NCI-H510A treated with DMSO at 0.1 percent for 48 hours (cell line): ENCODE measurements at places on chromosomes 3 and 15.
A peak's percentile ranks its signal among the peaks of the same experiment; 100 is the strongest.

DNA sequence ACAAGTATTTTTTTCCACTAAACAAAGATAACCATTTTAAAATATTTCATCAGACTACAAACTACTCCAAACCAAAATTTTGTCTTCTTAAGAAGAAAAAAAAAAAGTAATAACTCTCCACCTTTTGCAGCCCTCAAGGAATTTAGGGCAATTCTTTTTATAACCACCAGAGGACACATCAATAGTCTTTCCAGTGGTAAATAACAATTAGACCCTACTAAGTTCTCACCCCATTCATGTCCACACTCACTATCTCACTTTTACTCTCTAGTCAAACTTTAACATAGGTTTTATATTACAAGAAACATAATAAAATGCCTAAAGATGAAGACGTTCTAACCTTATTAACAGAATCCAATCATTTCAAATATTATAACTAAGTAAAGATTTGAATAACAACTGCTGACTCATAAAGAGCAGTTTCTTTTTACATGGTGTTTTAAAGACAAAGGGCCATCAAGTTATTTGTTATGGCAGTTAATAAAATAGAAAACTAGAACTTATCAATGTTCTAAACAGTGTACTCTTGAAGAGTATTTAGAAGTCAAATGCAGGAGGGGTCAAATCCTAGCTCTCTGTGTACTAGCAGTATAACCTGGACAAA lies 33.0 kb downstream of the CCDC39 start:
- DNase-seq = no peak

DNA sequence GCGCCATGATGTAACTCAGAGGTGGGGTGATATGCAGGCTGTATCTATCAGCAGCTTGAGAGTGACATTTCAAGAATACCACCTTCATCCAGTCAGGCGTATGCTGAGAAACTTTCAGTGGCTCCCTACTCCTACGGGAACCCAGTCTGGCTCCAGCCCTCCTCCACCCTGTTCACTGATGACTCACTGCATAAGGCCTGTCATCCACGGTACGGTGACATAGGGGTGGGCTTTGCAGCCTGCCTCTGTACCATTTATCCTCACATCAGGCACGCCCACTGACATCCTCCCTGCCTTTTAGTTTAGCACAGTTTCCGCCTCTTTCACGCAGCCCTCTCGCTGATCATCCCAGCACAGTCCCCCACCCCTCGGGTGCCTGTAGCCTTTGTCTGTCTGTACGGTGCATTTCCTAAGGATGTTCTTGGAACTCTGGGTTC lies 11.7 kb downstream of the PXYLP1 start:
- DNase-seq = no peak

DNA sequence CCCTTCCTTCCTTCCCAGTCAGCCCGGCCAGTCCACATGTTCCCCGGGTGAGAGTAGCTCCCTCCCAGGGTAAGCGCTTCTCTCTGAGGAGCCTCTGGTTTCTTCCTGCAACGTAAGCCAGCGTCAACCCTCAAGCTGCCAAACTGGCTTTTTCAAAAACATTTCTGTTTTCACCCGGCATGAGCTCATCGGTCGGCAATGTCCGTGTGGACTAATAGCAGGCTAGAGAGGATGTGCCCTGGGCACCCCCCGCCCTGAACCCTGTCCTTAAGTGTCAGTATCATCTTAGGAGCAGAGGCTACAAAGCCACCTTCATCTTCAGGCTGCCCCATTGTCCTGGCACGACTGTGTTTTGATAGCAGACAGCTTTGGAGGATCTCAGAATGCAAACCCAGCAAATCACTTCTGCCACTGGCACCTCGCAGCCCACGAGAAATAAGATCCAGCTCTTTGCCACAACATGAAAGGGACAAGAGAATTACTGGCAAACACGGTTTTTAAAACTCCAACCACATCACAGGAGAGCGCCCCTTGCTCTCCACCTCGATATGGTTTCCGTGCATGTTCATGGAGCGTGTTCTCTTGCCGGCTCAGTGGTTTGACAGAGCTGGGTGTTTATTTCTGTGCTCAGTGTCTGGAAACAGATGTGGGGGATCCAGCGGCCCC lies 9.9 kb downstream of the ALDH1A3 start:
- no peak for DNase-seq

DNA sequence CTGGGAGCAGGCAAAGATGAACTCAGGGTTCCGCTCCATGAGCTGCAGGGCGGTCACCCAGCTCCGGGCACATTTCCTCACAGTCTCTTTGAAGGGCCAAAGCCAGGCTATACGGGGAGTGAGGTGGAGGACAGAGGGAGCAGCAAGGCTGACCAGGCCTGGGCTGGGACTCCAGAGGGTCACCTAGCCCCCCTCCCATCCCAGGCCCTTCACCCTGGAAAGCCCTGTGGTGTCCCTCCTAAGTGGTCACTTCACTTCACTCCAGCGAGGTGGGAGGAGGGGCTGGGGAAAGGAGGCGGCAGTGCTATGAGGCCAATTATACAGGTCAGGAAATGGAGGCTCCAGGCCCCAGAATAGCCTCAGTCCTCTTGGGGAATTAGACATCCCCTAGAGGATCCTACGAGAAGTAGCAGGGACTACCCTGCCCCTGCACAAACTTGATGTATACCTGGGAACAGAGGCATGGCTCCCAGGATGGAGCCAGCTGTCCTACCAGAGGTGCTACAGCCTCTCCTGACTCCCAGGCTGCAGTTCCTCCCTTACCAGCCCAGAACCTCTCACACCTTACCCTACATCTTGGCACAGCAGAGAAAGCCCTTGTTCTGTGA lies 5.7 kb downstream of the MAN2C1 start:
- no peak for DNase-seq

DNA sequence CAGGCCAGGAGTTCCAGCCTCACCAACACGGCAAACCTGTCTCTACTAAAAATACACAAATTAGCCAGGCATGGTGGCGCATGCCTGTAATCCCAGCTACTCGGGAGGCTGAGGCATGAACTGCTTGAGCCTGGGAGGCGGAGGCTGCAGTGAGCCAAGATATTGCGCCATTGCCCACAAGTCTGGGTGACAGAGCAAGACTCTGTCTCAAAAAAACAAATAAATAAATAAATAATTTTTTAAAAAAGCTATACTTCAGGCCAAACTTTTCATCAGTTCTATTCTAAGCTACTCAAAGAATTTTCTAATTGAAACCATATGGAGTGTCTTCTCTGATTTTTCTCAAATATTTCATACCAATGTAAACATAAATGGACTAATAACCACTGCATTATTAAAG lies 43.5 kb downstream of the PHC3 start:
- no peak for DNase-seq

DNA sequence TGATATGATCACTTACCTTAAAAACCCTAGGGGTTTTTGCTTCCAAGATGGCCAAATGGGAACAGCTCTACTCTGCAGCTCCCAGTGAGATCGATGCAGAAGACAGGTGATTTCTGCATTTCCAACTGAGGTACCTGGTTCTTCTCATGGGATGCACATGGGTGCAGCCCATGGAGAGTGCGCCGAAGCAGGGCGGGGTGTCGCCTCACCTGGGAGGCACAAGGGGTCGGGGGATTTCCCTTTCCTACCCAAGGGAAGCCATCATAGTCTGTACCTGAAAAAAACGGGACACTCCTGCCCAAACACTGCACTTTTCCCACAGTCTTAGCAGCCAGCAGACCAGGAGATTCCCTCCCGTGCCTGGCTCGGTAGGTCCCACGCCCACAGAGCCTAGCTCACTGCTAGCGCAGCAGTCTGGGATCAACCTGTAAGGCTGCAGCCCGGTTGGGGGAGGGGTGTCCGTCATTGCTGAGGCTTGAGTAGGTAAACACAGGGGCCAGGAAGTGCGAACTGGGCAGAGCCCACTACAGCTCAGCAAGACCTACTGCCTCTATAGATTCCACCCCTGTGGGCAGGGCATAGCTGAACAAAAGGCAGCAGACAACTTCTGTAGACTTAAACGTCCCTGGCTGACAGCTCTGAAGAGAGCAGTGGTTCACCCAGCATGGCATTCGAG lies 78.6 kb downstream of the CTNNB1 start:
- DNase-seq = peak; percentile 11

GRCh38 chr15:74816624-74817369 lies 4.2 kb downstream of the LMAN1L start:
- no peak for DNase-seq

DNA sequence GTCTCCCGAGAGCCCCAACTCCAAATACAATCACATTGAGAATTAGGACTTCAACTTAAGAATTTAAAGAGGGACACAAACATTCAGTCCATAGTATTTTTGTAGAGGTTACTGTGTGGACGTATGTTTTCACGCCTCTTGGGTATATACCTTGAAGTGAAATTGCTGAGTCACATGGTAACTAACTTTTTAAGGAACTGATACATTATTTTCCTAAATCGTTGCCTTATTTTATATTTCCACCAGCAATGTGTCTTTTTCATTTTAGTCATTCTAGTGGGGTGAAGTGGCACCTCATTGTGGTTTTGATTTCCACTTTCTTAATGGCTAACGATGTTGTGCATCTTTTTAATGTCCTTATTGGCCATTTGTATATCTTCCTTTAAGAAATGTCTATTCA lies 11.8 kb downstream of the PARP15 start:
- no peak for DNase-seq

GRCh38 chr3:72977060-72977808 lies 19.4 kb upstream of the PPP4R2 start:
- no peak for DNase-seq

- DNase-seq = no peak
Observed at GRCh38 chr3:194675680-194676079, 3.7 kb upstream of the LSG1 start.

- no peak for DNase-seq
Observed at GRCh38 chr3:63051920-63052319, 176.7 kb upstream of the CADPS start.

GRCh38 chr3:124298301-124298700 lies 306.4 kb upstream of the ROPN1 start:
- no peak for DNase-seq

- no peak for DNase-seq
Observed at GRCh38 chr3:124125315-124125714, 133.4 kb upstream of the ROPN1 start.

- no peak for DNase-seq
Observed at GRCh38 chr3:123655400-123655799, 70.5 kb upstream of the HACD2 start.

- no peak for DNase-seq
Observed at GRCh38 chr3:177611752-177612334, 414.6 kb upstream of the TBL1XR1 start.

DNA sequence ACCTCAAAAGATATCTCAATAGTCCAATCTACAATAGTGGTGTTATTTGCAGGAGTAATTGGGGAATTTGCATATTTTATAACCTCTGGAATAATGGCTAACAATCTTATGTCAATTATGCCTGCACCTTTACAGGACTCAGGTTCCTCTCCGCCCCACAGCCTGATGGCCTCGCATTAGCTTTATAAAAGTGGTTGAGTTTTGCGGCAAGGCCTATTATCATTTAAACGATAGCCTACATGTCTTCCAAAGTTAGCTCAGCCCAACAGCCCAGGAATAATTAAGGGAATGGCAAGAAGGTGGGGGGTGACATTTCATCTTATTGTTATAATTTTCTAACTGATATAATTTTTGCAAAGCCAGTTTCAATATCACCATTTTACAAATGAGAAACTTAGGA lies 97.3 kb downstream of the RTP4 start:
- no peak for DNase-seq

- no peak for DNase-seq
Observed at GRCh38 chr3:17623464-17623863, 119.0 kb downstream of the TBC1D5 start.

DNA sequence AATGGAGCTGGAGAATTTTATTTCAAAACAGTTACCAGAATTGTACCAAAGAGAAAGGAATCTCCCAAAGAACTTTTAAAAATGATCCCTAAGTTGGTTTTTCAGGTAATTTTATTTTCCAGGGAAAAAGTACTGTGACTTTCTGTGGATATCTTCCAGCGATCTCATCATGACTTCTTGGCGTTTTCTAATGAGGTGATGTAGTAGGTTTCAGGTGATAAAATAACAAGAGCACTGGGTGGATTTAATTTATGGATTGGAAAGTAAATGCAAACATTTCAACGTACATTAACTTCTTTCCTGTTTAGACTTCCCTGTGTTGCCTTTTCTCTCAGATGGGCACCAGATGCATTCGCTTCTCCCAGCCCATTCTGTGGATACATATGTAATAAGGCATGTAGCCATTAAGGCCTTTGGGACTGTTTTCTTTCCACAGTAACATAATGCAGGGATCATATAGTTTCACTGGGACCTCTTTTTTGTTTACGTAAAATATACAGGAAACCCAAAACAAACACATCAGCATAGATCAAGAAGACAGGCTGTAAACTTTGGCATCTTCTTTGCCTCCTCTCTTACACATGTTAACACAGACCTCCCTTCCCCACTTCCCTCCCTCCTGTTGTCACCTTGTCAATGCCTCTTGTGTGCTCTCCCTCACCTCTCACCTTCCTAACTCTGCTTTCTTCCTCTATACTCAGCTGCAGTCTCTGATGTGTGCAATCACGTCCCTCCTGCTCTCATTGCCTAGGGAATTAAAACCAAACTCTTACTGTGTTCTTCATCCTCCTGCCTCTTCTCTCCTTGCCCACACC lies 13.0 kb downstream of the PHLDB2 start:
- no peak for DNase-seq

GRCh38 chr3:51354731-51355615 lies 30.1 kb upstream of the MANF start:
- no peak for DNase-seq

GRCh38 chr3:138946663-138947494 lies at the start of the genes FOXL2 and FOXL2NB:
Gene FOXL2 (minus strand): TSS chr3:138947137. CDS start chr3:138946722, 415 bp downstream.
Gene FOXL2NB (plus strand): TSS chr3:138947217. CDS start chr3:138947365, 148 bp downstream.
- no peak for DNase-seq

DNA sequence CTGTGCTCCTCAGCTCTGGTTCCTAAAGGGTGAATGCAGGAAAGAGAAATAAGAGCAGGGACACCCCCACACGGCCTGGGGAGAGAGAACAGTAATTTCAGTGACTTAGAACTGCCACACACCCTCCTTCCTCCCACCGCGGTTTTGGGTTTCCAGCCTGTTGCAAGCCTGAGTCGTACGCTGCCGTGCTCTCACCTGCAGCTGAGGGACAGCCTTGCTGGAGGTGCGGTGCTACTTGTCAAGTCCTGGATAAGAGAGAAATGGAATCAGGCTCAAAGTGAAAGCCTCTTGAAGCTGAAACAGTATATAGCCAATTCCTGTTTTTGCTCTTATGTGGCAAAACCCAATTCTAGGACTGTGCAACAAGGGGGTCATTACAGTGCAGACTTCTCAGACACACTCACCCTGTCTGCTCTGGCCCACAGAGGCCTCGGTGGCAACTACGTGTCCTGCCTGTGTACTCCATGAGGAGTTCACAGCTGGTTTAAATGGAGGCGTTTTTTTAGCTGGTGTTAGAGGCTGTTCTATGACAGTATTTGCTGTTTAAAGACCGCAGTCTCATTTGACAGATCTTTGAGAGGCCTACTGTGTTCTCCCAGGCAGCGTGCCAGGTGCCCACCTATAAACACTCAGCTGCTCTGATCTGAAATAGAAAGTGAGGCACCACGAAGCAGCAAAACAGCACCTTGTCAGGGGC lies 42.9 kb downstream of the TBC1D2B start:
- DNase-seq = no peak
